ENCODE measurements at places on chromosomes 6 and 20. TPM values are rescaled to one million over a fixed set of nuclear protein-coding genes. Genes with fewer than 3 reads are reported as not detected.

The STMND1 gene
- total RNA-seq, result not detected

The FAM209B gene
- not detected for total RNA-seq

The GPR6 gene
- total RNA-seq, result not detected

The GATA5 gene
- not detected for total RNA-seq

The FAM83B gene
- total RNA-seq, result 50.7 TPM

The TCF21 gene
- not detected for total RNA-seq

The OTOR gene
- not detected for total RNA-seq

The AHI1 gene
- total RNA-seq, result 3.8 TPM

The PI3 gene
- 45.3 TPM for total RNA-seq

The RSPO4 gene
- not detected for total RNA-seq

The THEMIS gene
- total RNA-seq, result under 0.01 TPM

Data from tracheal epithelial cell (primary cell).